Hypothalamus (tissue), 51 donors: ENCODE measurements at places on chromosomes 4 and X.

DNA sequence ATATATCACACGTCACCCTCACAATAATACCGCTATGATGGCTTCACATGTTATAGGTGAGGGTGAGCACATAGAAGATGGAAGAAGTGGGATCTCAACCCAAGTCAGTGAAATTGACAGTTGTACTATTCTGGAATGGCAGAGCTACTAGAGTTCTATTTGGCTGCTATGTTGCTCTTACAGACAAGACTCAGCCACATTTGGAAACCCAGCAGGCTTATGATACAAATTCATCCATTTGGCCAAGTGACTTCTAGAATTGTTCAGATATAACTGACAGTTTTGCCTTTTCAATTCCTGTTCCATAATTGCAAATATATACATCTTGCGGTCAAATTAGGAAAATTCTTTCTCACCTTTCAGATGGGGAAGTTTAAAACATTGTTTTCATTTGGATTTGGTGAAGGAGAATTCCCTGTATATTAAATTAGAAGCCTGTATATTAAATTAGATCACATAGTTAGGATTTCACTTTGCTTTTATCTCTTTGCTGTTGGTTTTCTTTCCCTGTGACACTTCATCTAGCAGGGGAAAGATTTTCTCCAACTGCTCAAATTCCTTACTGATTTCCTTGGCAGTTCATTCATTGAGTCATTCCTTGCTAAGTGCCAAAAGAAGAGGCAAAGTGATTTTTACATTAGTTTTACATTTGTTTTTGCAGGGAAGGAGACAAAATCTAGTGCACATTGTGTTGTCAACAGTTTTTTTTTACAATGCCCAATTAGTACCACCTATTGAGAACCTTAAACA is 120.6 kb upstream of the TBC1D9 start:
- no peak for DNase-seq

DNA sequence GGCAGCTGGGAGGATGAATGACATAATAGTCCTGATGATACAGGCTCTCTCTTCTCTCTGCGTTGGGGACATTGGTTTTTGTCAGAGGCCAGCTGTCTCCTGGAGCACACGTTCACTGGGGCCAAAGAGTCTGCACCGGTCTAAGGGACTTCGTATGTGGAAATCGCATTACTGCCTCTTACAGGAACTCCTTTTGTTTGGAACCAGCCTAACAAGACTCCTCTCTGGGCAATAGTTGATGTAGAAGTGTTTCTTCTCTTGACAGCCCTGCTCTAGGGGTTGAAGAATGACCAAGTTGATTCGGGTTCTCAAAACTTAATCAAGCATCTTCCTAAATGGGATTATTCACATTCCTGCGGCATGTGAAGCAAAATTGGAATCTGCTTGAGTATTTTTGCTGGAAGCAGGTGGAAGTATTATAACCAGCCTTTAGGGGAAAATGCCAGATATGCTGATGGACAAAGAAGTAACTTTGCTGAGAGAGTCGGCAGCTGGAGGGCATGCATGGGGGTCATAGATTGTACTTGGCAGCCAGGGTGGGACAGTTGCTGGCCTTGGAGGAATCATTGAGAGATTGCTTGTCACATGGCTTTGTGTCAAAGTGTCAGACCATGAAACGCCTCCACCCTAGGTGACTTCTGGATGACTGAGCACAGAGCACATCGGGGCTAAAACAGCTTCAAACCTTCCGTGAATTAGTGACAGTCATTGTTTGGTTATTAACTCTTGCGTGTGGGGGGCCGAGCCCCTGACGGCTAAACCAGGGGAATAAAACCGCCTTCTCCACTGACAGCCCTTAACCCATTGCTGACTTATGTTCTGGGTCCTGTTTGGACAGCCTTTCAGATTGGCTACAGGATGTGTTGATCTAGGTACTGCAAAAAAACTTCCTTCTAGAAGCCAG is 34.4 kb upstream of the SLC34A2 start:
- DNase-seq, result no peak

DNA sequence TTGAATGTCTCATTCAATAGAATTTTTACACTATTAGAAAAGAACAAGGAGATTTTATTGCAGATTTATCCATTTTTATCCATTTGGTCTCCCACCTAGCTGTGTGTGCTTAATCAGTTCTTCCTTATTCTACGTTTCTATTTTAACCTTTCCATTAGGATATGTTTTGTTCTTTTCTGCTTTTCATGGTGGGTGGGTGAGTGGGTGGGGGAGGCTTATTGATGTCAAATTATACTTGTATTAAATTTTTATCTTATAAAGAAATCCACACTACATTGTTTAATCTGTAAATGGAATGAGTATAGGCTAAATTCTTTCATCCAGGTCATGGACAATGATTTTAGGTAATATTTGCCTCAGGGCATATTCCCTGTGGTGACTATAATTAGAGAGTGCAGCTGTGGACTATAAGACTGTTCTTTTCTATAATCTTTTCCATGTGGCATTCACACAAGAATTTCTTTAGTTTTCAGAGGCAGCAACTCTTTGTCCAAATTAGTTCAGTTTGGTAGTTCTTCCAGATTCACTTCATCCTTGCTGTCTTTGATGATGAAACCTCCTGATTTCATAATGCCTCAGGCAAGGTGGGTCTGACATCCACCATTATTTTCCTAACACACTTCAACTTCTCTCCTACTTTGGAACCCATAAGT is 2451.8 kb downstream of the PCDH7 start:
- no peak for DNase-seq

DNA sequence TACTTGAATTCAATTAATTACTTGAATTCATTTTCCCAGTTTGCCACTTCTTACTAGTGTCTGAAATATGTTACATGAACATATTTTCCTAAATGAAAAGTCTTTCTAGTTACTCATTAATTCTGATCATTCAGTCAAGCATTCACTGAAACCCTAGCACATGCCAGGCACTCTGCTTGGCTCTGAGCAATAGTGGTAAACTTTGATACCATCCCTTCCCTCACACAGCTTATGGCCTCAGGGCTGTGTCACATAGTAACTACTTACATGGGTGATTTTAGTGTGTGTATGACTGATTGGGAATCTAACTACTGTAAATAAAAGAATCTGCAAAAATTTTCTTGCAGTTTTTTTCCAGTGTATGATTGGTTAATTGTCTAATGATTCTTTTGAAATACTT is 32.7 kb downstream of the METAP1 start:
- DNase-seq, result no peak

- no peak for DNase-seq
Measured at GRCh38 chrX:48083212-48083611, 11.8 kb upstream of the ZNF630 start.

DNA sequence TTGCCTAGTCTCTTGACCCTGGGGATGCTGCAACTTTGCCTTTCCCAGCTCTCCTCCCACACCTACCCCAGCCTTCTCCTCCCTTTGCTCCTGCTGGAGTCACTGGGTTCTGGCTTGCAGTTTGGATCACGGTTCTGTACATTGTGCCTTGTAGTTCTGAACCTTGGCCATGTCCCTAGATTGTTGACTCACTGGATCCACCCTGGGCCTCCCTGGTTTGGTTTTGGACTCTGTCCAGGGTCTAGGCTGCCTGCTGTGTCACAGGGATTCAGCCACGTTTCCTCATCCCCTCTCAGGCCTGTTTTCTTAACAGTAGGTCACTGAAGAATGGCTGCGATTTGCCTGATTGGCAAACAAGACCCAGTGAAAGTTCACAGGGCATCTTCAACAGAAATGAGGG is 11.5 kb upstream of the GABRE start:
- no peak for DNase-seq

GRCh38 chrX:29528281-29528680 is 687.1 kb upstream of the MAGEB2 start:
- DNase-seq, result no peak

GRCh38 chrX:45747905-45748304 is 547.2 kb upstream of the DIPK2B start:
- DNase-seq, result no peak

GRCh38 chr4:131426023-131426758 is 1722.9 kb upstream of the PCDH10 start:
- no peak for DNase-seq

- no peak for DNase-seq
Measured at GRCh38 chrX:118536204-118536603, 40.6 kb downstream of the DOCK11 start.

- DNase-seq, result no peak
Measured at GRCh38 chrX:39852491-39852890, 245.3 kb downstream of the BCOR start.

- DNase-seq, result no peak
Measured at GRCh38 chr4:22501715-22502095, 14.2 kb downstream of the ADGRA3 start.

DNA sequence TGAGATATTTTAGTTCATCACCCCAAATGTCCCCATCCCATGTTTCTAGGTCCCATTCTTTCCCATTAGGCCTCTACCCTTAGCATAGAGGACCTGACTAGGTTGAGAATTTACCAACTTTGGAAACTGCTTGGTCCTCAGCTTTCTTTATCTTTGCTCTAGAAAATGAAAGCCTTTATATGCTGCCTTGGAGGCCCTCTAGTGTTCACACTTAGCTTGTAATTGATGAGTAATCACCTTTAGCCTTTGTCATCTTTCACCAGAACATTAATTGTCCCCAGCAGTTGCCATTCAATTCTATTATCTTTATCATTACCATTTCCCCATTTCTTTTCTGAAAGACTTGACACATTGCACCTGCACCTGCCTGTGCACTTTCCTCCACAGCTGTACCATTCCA is 589.2 kb upstream of the NR3C2 start:
- no peak for DNase-seq

- DNase-seq, result no peak
Measured at GRCh38 chrX:43968359-43968781, 4.8 kb downstream of the NDP start.

DNA sequence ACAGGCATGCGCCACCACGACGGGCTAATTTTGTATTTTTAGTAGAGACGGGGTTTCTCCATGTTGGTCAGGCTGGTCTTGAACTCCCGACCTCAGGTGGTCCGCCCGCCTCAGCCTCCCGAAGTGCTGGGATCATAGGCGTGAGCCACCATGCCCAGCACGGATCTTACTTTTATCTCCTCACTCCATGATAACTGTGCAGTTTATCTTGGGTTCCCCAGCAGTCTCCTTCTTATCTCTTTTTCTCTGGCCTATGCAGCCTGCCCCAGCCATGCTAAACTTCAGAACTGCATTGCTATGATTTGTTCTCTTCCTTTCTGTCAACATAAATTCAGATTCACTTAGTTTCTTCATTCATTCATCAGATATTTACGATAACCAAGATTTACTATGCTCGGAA is 22.4 kb downstream of the PAGE1 start:
- DNase-seq, result no peak

DNA sequence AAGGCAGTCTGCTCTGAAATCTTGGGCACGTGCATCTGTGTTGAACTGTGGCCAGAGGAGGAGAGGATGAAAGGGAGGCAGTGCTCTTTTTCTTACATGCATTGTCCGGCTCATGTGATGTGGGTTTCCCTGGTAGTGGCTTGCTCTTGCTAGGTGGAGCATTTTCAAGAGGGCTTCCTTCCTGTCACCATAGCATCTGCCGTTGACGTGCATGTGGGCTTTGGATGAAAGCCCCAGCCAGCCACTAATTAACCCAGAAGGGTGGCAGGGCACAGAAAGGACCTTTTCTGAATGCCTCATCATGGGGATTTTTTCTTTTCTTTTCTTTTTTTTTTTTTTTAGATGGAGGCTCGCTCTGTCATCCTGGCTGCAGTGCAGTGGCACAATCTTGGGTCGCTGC is 121.3 kb downstream of the GPR143 start:
- no peak for DNase-seq

DNA sequence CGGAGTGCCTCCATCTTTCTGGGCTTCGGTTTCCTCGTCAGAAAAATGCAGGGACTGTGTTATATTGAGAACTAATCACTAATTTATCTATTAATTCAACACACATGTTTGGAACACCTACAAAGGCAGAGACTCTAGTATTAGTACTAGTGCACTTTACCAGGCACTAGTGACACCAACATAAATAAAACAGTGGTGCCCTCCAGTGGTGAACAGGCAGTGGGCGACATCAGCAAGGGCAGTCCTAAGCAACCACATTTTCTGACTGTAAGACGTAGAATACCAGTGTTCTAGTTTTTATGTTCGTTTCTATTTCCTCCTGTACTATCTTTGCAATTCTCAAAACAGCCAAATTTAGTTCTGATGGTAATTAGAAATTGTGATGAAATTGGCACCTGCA is 69.1 kb upstream of the UCP1 start:
- DNase-seq, result no peak

GRCh38 chrX:24396236-24396930 is 35.9 kb downstream of the SUPT20HL1 start:
- DNase-seq, result no peak

DNA sequence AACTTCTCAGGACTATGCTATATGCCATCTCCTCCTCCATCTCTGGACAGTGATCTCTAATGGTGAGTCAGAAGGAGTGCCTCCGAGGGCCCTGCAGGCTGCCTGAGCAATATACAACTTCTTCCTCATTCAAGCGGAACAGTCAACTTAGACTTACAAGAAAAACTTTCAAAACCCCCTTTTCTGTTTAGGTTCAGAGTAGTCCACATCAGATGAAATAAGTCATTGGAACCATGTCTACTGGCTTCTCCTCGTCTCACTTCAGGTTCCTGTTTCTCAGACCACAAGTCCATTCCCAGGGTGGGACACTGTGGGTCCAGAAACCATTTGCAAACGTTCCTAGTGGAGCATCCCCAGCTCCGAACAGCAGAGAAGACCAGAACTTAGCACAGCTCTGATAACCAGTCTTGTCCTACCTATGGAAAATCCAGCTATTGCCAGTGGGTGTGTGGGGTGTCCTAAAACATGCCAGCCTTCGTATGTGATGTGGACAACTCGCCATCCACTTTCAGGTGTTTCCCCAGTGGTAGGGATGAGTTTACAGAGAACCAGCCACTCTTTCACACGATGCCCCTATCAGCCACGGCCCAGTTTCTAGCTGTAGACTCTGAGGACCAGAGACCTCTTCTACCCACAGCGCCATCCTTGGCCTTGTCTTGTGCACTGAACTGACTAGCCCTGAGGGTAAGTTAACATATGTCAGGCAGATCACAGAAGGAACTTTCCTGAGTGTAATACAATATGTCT is 32.7 kb upstream of the NKRF start:
- DNase-seq, result no peak

DNA sequence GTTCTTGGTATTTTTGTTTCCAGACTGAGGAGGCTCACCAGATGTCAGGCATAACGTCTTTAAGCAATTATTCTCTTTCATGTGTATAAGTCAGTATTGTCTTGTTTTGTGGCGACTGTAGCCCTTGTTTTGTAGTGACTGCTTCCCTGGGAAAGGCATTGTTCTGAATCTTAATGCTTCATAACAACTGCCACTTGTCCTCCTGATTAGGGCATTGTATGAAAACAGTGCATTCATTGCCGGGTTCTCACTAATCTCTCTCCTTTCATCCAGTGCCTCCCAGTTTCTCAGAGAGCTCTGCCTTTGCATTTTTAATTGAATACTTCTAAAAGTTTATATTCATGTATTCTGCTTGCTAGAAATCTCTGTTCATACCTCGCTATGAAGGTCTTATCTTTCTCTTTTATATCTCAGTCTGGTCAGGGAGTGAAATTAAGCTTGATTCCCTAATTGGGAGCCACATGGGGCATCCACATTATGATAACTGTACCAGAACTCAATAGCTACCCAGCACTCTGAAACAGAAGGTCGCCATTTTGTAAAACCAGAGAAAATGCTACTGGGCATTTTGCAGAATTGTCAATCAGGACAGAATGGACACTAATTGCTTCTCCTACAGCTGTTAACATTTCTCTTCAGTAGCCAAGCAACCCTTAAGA is 149.8 kb downstream of the GBA3 start:
- no peak for DNase-seq

GRCh38 chr4:163121689-163122088 is 45.0 kb downstream of the NAF1 start:
- no peak for DNase-seq

GRCh38 chr4:7787067-7787466 is 152.6 kb downstream of the AFAP1 start:
- DNase-seq, result no peak
